MG63 (cell line): ENCODE measurements at places on chromosomes 6 and 20. TPM values are rescaled to one million over a fixed set of nuclear protein-coding genes. Genes with fewer than 3 reads are reported as not detected.

CCM2L gene
- not detected in 2 replicates for total RNA-seq

- DNase-seq, result no peak
Measured at GRCh38 chr20:21513181-21513663, 642 bp downstream of the NKX2-2 start.

DNA sequence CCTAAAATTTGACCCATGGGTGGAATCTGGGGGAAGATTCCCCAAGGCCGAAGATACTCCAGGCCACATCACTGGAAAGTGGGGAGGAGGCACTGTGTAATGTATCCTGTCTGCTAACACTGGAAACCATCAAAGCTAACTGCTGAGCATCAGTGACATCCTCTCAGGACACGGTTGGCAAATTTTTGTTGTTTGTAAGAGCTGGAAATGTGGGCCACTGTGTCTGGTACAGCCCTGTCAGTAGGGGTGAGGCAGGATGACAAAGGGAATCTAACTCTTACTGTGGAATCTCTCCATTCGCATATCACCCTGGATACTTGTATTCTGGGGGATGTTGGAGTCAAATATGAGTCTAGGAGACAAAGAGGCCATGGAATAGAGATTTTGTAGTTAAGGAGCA is 17.0 kb upstream of the CLPSL2 start:
- DNase-seq, result no peak

CLVS2 gene
- total RNA-seq, result not detected in 2 replicates

- no peak for DNase-seq
Measured at GRCh38 chr6:16271428-16271827, 33.0 kb downstream of the GMPR start.

DNA sequence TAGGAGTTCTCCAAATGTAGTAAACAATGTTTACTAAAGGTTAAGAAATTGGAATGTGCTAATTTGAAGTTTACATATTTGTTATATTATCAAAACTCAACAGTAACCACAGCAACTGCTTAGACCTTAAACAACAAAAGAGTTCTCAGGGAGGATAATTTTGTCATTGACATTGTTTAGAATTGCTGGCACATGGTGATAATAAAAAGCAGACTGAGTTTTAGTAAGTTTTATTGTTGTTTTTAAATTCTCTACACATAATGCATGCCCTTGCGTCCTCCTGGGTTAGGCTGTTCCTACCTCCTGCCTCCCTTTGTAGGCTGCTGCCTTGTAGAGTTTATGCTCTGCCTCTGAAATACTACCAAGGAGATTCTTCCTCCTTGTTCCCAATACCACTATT is 28.7 kb downstream of the LAMA4 start:
- no peak for DNase-seq

MCCD1 gene
- not detected in 2 replicates for total RNA-seq

C6orf58 gene
- not detected in 2 replicates for total RNA-seq

GRCh38 chr6:63426844-63427243 is 107.1 kb upstream of the LGSN start:
- no peak for DNase-seq

DNA sequence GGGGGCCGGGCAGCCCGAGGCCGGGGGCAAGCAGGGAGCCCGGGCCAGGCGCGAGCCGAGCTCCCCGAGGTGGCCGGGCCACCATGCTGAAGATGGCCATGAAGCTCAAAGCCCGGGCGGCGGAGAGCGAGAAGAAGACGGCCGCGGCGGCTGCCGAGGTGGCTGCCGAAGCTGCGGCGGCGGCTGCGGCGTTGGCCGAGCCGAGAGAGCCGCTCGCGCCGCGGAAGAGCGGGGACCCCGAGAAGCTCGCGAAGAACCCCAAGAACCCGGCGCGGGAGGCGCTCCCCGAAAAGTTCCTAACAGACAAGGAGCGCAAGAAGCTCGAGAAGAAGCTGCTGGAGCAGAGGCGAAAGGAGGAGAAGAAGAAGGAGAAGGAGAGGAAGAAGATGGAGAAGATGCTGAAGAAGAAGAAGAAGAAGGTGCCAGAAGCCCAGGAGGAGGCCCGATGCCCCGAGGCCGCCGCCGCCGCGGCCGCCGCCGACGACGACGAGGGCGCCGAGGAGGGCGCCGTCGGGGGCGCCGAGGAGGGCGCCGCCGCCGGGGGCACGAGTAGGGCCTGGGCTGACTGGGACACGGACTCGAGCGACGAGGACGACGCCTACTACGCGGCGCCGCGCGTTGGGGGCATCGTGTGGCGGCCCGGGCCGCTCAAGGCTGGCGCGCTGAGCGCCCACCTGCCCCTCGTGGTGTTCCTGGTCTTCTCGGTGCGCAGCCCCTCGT is 37.4 kb downstream of the GNAS start:
- no peak for DNase-seq

GRCh38 chr6:50658561-50658960 is 54.8 kb upstream of the TFAP2D start:
- DNase-seq, result no peak

EMILIN3 gene
- total RNA-seq, result 0.76 TPM in 1 of 2 replicates, not detected in the other

DNA sequence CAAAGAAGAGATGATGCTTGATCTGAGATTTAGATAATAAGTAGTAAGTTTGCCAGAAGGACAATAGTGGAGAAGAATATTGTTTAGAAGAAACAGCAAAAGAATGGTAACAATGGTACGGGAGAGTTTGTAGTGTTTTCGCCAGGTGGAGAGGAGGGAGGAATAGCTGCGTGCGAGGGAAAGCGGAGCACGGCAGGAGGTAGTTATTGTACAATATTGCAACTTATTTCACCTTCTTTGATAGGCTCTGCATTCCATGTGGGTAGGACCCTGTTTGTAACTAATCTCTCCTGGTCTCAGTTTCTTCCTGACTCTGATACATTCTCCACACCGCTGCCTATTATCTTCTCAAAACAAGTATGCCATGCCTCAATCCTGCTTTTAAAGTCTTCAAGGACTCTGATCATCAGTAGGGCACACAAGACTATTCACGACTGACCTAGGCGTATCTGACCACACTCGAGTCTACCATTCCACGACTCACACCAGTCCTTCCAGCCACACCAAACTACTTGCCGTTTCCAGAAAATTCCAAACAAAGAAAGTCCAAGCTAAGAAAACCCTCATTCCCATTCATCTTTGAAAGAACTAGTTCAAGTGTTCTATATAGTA is 1.1 kb downstream of the PPIL4 start:
- DNase-seq, result no peak

ZNF451 gene
- 16.9 and 19.2 TPM in 2 replicates for total RNA-seq

EGFL8 gene
- 1.0 and 2.8 TPM in 2 replicates for total RNA-seq

DNA sequence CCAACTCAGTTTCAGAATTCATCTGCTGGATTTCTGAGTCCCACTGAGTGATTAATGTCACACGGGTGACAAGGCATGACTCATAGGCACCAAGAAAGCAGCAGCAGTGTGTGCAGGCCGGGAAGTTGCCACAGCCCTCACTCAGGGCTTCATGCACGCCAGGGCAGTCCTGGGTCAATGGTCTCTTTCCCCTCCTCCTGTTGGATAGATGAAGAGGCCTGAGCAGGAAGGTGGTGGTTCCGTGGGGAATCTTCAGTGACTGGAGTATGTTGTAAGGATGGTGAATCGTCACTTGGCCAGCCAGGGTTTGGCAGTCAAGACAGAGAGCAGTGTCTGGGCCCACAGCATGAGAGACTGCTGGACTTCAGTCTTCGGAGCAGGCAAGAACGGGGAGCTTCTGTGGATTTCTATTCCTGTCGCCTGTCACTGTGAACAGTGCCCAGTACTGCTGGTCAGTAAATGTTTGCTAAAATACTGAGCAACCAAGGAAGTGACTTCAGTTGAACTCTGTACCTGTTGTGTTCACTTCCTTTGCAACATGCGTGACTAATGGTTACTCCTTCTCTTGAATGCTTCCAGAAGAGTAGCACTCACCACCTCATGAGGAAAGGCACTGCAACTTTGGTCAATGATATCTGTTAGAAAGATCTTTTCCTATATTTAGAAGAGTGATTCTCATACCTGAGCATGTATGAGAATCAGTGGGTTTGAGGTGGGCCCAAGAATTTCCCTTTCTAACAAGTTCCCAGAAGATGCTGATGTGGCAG is 62.0 kb upstream of the CD93 start:
- DNase-seq, result peak; percentile 76

- DNase-seq, result no peak
Measured at GRCh38 chr6:12083763-12084162, 71.7 kb downstream of the HIVEP1 start.

DNA sequence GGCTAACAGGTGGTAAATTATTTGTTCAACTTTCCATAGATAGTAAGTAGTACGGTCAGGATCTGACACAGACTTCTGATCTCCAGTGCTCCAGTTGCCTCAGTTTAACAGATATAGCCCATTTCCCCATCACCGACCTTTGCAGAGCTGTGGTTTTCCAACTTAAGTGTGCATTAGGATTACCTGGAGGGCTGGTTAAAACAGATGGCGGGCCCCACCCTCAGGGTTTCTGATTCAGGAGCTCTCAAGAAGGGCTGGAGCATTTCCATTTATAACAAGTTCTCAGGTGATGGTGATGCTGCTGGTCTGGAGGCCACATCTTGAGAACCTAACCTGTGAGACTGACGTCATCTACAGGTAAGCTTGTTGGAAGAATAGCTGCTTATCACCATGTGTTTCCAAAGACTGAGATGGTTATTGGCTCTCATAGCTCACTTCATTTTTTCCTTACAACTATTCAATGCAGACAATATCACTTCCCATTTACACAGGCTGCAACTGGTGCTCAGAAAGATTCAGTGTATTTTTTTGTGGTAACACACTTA is 360.1 kb upstream of the CHD6 start:
- DNase-seq, result no peak

FAM209B gene
- total RNA-seq, result not detected in 2 replicates

DNA sequence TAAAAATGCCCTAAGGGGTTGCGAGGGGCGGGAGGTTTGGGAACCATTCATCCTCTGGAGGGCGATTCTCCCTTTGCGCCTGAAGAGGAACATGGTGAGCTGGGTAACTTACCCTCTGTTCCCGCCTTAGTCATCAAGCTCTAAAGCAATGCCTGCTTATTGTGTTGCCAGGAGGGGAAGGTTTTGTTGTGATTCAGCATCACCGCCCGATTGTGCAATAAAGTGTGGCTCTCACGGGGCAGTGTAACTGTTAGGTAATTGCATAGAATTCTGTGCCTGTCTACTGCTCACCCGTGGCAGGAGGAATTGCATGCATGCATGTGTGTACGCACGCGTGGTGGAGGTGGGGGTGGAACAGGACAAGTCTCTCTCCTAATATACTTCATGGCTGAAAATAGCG is 95.5 kb upstream of the AGPAT4 start:
- DNase-seq, result peak; percentile 87

DNA sequence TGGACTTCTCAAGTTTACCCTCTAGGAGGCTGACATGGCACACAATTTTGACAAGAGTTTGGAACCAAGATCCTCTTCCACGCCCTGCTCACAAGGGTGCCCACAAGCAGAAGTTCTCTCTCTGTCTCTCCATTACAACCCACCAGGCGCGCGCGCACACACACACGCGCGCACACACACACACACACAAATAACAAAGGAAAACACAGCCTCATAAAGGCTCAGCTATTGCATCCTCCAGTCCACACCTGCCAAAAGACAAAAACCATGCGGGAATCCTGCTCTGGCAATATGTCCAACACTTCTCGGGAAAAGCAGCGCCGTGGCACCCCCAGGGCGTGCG is 870 bp downstream of the PAK5 start:
- DNase-seq, result no peak

DNA sequence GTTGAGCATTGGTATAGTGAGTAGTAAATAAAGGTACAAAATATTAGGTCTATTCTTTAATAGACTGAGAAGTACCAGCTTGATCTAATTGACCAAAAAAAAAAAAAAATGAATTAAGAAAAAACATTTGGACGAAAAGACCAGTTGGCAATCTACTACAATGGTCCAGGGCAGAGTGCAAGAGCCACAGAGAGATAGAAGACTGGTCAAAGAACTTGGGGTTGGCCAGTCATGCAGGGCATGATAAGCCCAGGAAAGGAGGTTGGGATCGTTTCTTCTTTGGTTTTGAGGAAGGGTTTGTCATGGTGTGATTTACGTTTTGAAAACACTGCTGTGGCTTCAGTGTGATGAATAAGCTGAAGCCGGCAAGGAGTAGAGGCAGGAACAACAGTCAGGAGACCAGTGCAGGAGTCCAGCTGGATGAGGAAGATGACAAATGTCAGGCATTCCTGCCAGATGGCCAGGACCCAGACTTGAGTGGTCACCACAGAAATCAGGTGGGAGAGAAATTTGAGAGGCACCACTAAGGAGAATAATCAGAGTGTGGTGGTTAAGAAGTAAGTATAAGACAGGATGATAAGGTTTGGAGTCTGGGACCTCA is 14.0 kb downstream of the SMLR1 start:
- DNase-seq, result peak; percentile 11

MUC21 gene
- total RNA-seq, result not detected in 2 replicates

GRCh38 chr20:31930779-31931178 is 21.1 kb downstream of the PDRG1 start:
- no peak for DNase-seq

DNA sequence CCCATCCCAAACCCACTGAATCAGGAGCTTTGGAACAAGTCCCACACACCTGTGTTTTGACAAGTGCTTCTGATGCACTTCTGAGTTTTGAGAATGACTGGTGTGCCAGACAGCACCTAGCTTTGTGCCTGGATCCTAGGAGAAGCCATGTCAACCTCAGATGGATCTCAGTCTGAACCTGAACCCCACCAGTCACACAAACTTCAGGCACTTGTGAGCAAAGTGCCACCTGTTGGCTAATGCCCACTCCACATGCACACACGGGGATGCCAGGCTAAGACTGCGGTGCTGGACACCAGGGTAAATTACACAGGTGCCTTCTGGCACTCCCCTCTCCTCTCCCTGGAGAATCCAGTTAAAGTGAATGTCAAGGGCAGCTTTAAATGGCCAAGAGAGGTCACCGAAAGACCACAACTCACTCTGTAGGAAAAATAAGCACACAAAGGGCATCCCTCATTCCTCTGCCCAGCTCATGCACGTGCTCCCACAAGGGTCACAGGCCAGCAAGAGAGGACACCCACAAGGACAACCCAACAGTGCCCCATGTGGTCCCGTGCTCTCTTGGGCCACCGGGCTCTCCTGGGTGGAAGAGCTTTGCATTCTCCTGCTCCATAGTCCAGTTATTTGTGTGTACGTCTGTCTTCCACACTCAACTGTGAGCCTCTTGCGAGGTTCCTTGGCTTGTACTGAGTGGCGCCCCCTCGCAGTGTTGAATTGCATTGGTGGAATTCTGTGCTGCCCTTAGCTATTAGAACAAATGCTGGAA is 45.6 kb downstream of the TAF8 start:
- no peak for DNase-seq

GRCh38 chr20:63641792-63642523 is 11.3 kb downstream of the STMN3 start:
- DNase-seq, result no peak

ARMH2 gene
- not detected in 2 replicates for total RNA-seq

DNA sequence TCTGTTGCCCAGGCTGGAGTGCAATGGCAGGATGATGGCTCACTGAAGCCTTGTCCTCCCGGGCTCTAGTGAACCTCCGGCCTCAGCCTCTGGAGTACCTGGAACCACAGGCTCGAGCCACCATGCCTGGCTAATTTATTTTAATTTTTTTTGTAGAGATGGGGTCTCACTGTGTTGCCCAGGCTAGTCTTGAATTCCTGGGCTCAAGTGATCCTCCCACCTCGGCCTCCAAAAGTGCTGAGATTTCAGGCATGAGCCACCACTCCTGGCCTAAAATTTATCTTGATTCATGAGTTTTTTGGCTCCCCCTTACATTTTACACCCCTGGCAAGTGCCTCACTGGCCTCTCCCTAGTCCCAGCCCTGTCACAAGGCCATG is 2.5 kb upstream of the SLC29A1 start:
- DNase-seq, result no peak
